ENCODE measurements at places on chromosomes 7 and 10.
A peak's percentile ranks its signal among the peaks of the same experiment; 100 is the strongest.

GRCh38 chr10:31142026-31142425 is 110.4 kb upstream of the ZNF438 start:
- DNase-seq: no peak

- no peak for DNase-seq
Measured at GRCh38 chr7:108290459-108291151, 160.4 kb upstream of the LAMB4 start.

DNA sequence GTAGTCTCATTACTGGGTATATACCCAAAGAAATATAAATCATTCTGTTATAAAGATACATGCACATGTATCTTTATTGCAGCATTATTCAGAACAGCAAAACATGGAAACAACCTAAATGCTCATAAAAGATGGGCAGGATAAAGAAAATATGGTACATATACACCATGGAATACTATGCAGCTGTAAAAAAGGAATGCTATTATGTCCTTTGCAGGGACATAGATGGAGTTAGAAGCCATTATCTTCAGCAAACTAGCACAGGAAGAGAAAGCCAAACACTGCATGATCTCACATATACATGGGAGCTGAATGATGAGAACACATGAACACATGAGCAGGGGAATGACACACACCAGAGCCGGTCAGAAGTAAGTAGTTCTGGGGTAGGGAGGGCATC is 297.4 kb upstream of the GLI3 start:
- no peak for DNase-seq

DNA sequence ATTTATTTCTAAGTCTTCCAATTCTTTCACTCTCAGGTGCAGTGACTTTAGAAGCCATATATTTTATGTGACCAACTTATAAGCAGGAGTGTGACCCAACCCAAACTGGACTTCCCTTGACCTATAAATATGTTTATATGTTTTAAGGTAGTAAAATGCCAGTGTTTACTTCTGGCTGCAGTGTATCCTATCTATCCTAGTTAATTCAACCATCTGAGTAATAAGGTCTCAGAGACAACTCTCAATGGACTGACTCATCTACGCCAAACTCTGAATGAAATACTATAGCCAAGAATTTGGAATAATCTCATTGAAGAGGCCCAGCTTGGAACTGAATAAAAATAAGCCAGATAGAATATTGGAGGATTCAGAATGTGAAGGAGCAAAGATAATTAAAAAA is 544.5 kb upstream of the SORCS1 start:
- no peak for DNase-seq

- peak; percentile 80 for DNase-seq
Measured at GRCh38 chr7:122803323-122803722, 82.9 kb downstream of the CADPS2 start.

- DNase-seq: no peak
Measured at GRCh38 chr7:121344497-121344896, 15.7 kb downstream of the WNT16 start.

GRCh38 chr10:3077940-3078630 is 10.7 kb downstream of the PFKP start:
- peak; percentile 85 for DNase-seq

DNA sequence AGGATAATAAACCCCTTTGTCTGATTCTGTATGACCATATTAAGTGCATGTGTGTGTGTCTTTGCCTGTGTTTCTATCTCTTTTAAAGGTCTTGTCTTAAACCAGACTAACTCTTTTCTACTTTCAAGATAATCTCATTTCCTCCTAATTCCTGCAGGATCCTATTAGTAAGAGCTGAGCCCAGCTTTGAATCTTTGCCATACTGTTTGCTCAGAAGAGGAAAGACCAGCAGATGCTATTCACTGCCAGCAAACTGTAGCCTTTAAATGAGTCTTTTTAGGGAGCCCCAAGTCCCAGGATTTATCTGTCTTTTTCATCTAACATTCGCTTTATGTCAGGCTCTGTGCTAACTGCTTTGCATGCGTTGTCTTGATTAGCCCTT is 2.9 kb downstream of the GPR158 start:
- peak; percentile 65 for DNase-seq

DNA sequence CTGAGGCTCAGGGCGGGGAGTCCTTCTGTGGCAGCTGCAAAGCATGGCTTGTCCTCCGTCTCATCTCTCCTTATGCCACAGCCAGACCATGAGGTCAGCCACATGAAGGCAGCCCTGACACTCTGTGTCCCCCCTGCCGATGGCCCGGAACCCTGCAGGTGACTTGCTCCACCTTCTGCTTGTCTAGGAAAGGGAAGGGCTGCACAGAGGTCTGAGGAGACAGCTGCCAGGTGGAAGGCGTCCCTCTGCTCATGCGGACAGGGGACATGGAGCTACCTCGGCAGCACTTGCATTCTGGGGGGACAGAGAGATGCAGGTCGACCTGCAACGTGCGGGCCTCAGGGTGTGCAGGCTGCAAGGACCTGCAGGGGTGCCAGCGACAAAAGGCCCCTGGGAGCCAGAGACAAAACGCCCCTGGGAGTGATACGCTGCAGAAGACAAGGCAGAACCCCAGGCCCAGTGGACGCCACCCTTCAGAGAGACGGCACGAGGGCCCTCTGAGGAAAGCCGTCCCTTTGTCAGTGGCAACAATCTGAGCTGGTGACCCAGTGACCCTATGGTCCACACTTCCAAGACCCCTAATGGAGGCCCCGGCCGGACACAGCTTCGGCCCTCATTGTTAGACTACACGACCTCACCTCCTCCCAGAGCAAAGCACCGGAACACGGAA is 205.2 kb upstream of the PPP2R2D start:
- DNase-seq: no peak

DNA sequence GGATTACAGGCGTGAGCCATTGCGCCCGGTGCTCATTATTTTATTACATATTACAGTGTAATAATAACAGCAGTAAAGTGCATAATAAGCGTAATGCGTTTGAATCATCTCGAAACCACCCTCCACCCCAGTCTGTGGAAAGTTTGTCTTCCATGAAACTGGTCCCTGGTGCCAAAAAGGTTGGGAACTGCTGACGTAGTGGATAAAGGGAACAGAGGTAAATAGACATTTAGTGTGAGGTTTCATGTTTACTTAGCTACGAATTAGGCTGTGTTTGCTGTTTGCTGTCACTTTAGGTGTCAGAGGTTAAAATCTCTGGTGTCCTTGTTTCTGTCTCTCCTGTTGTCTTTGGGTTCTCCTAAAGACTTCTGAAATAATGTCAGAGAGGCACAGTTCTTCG is 60.3 kb upstream of the SLC39A12 start:
- DNase-seq: no peak

GRCh38 chr10:106500041-106500924 is 664.2 kb downstream of the SORCS1 start:
- no peak for DNase-seq

DNA sequence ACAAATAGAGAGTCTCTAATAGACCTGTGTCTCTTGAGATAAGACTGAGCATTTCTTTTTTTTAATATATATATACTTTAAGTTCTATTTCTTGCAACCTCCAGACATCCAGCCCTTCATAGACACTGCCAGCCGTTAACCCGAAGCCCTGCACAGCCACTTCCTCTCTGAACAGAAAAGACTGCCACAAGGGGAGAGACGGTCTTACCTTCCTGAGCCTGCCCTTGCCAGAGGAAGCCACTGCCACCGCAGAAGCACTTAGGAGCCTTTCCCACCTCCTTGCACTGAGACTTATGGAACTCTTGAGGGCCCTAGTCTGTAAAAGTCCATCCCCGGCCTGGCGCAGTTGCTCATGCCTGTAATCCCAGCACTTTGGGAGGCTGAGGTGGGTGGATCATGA is 31.8 kb upstream of the PRSS1 start:
- DNase-seq: no peak

- no peak for DNase-seq
Measured at GRCh38 chr7:50304911-50305582, 531 bp downstream of the IKZF1 start.

DNA sequence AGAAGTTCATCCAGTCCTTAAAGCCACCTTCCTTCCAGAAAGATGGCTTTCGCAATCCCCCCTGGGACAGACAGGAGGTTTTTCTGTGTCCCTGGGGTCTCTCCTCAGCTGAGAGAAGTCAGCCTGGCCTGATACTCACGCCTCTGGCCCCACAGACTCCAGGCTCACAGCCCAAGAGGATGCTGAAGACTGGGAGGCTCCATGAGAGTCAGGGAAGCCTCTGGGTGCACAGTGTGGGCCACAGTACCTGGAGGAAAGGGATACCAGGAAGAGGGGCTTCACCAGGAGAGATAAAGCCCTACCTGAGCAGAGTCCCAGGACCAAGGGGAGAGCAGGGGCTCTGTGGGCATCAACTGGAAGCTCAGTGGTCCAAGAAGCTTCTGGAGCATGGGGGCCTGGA is 324.4 kb downstream of the GRID1 start:
- no peak for DNase-seq

Data from cerebellar cortex (tissue), 1 donor.